ENCODE measurements at places on chromosomes 13 and 19.

GRCh38 chr13:106493533-106494220 lies 41.8 kb downstream of the EFNB2 start:
- DNase-seq: no peak

GRCh38 chr13:32811297-32811800 lies 204.9 kb upstream of the KL start:
- peak; percentile 41 for DNase-seq

GRCh38 chr13:89066868-89067466 lies 1395.8 kb downstream of the SLITRK5 start:
- no peak for DNase-seq

DNA sequence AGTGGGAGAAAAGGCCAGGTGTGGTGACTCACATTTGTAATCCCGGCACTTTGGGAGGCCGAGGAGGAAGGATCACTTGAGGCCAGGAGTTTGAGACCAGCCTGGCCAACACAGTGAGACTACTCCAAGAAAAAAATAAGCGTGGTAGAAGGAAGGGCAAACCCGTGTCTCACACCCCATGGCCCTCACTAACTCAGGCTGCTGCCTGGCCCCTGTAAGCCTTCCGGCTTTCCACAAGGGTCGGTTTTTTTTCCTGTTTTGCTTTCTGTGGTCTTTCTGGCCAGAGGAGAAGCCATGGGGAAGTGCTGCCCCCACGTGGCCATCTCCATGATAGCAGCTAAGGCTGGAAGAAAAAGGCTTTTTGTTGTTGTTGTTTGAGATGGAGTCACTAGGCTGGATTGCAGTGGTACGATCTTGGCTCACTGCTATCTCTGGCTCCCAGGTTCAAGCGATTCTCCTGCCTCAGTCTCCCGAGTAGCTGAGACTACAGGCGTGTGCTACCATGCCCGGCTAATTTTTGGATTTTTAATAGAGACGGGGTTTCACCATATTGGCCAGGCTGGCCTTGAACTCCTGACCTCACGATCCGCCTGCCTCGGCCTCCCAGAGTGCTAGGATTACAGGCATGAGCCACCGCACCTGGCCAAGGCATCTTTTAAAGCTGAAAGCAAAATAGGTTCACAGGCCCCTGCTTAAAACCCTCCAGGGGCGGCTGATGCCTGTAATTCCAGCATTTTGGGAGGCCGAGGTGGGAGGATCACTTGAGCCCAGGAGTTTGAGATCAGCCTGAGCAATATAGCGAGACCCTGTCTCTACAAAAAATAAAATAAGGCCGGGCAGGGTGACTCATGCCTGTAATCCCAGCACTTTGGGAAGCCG lies 7.5 kb upstream of the ARHGEF18 start:
- peak; percentile 84 for DNase-seq

- no peak for DNase-seq
Observed at GRCh38 chr13:38635030-38635429, 51.8 kb upstream of the FREM2 start.

DNA sequence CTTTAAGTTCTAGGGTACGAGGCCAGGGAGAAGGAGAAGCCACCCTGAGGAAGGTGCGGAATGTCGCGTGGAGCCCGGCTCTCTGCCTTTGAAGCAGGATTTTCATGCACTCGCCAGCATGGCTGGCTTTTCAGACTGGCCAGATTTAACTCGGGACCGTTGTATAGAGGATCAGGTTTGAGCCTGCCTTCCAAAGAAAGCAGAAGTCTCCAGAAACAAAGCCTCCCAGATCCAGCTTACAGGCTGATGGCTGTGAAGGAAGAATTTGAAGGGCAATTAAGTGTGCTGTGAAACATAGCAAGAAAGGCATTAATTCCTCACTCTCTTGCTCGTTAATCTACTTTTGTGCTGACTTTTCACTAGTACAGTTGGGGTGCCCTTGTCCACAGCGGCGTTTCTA lies 140.2 kb downstream of the SOX1 start:
- no peak for DNase-seq

DNA sequence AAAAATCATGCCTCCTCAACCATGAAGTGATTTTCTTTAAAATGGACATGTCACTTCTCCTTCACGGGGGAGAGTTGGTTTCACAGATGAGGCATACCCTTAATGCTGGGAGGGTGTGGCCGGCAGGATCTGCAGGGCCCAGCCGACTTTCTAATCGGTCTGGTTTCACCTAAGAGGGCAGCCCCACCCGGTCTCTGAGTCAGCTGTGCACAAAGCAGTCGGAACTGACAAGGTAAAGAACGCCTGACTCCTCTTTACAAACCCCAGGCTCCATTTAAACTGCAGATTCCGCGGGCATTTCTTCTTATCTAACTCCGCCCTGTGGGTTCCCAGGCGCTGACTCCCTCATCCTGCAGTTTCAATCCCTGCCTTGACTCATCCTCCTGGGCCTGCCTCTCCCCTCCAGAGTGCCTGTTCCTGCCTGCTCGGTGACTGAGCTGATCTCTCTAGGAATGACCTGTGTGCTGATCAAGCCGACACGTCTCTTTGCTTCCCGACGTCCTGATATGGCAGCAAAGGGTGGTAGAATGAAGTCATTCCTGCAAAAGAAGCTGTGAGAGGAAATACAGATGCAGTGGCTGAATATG lies 63.4 kb downstream of the EFNB2 start:
- no peak for DNase-seq

- no peak for DNase-seq
Observed at GRCh38 chr13:110237875-110238817, 68.8 kb downstream of the COL4A1 start.

GRCh38 chr13:114261328-114261965 lies 20.0 kb upstream of the UPF3A start:
- DNase-seq: no peak

DNA sequence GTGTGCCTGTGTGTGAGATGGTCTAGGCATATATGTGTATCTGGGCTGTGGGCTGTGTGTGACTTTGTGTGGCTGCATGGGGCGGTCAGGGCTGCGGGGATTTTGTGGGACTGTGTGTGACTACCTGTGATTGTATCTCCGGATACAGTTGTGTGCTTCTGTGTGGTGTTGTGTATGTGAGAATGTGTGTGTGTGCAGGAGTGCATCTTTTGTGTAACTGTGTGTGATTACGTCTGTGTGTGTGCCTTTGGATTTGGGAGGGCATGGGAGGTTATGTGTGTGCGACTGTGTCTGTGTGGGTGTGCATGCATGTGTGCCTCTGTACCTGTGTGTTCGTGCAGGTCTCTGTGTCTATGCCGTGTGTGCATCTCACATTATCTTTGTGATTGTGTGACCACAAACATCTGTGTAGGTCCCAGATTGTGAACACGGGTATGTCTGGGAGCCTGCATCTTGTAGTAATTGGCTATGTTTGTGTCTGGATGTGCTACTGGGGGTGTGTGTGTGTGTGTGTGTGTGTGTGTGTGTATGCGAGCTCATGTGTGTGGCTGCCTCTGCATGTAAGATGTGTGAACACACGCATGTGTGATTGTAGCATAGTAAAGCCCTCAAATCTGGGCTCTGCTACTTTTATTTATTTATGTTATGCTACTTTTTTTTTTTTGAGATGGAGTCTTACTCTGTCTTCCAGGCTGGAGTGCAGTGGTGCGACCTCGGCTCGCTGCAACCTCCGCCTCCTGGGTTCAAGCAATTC lies 7.6 kb downstream of the EHD2 start:
- peak; percentile 35 for DNase-seq

DNA sequence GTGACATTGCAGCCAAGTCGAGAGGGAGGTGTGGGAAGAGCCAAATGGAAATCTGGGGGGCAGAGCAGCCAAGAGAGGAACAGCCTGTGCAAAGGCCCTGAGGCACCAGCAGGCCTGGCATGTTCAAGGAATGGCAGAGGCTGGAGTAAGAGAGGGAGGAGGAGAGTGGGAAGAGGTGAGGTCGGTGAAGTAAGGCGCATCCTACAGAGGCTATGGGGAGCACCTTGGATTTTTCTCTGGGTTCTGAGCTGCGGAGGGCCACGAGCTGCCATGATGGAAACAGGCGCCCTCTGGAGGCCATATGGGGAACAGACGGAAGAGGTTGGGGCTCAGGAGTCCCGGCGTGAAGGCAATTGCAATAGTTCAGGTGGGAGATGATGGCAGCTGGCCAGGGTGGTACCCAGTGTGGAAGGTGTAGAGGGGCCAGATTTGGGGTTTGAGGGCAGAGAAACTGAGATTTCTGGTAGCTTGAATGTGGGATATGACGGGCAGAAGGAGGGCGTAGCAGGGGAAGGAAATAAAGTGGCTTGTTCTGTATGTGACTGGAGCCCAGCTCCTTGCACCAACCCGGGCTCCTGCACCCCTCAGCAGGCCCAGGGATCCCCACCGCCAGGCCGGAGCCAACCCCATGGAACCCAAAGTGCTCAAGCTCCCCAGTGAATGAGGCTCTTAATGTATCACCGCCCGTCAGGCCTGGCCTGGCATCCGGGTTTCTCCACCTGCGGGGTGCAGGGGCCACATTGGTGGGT lies 20.5 kb upstream of the STRN4 start:
- DNase-seq: no peak

GRCh38 chr13:31159306-31159705 lies 2.4 kb downstream of the HSPH1 start:
- DNase-seq: no peak

DNA sequence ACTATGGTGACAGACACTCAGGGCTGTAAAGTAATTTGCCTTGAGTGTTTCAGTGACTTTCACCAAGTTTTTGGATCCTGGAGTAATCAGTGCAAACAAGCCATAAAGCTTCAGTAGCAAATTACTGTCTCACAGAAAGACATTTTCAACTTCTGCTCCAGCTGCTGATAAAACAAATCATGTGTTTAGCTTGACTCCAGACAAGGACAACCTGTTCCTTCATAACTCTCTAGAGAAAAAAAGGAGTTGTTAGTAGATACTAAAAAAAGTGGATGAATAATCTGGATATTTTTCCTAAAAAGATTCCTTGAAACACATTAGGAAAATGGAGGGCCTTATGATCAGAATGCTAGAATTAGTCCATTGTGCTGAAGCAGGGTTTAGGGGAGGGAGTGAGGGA lies 9.4 kb downstream of the ARGLU1 start:
- DNase-seq: no peak

DNA sequence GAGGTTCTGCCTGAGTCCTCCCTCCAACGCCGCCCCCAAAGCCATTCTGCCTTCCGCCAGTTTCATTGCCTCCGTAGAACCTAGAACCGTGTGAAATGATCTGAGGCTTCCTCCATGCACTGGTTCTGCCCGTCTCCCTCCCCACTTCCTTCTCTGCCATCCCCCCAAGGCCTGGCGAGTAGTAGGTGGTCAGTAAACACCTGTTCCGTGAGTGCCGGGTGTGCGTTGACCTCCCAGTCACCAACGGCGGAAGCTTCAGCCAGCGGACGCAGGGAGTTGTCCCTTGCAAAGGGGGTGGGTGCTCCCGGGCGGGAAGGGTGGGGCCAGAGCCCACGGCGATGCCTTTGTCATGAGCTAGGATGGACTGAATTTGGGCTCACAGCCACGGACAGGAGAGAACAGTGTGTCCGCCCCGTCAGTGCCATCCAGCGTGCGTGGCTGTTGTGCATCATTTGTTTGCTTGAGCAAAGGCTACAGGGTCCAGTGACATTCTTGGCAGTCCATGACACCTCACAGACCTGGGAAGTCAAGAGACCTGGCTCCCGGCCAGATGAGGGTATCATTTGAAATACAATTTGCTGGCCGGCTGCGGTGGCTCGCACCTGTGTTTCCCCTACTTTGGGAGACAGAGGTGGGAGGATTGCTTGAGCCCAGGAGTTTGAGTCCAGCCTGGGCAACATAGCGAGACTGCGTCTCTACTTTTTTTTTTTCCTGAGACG lies 43.1 kb downstream of the NFIC start:
- no peak for DNase-seq

GRCh38 chr13:44337581-44337980 lies 36.0 kb upstream of the SERP2 start:
- no peak for DNase-seq

- peak; percentile 62 for DNase-seq
Observed at GRCh38 chr13:114110091-114110829, 22.2 kb downstream of the RASA3 start.

- peak; percentile 75 for DNase-seq
Observed at GRCh38 chr13:66835040-66835628, 395.0 kb downstream of the PCDH9 start.

- no peak for DNase-seq
Observed at GRCh38 chr13:111179908-111180760, 65.0 kb downstream of the ARHGEF7 start.

DNA sequence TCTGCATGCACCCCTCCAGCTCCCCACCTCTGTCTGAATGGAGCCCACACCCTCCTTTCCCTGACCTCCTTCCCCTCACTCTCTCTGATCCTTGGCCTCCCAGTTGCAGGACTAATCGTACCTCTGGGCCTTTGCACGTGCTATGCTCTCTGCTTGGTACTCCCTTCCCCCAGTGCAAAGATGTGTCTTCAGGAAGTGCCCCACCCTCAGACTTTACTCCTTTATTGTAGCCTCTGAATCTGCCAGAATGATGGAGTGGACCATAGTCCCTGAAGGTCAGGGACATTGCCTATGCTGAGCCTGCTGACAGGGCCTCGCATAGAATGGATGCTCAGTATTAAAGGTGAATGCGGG lies 1.3 kb upstream of the JUND start:
- DNase-seq: no peak

GRCh38 chr13:22703601-22704209 lies 477.1 kb upstream of the SGCG start:
- no peak for DNase-seq

DNA sequence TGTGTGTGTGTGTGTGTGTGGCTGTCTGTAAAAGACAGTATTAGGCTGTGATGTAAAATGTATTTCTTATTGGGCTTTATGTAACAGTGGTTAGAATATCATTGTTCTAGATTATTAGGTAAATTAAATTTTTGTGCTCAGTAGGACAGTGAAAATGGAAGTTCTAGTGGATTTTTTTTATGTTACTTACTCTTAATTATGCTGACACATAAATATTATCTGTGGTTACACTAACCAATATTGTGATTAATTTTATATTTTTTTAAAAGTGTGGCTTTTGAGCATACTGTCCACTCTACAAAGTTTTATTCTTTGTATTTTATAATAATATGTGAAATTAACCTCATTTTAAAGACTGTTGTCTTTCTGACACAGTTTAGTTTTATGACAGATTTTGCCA lies 80.5 kb downstream of the SCEL start:
- DNase-seq: no peak

GRCh38 chr13:96780105-96780504 lies 214.2 kb downstream of the OXGR1 start:
- no peak for DNase-seq

- DNase-seq: no peak
Observed at GRCh38 chr19:50669302-50670101, 20.3 kb downstream of the C19orf81 start.

- DNase-seq: no peak
Observed at GRCh38 chr19:38268539-38268938, 4.2 kb downstream of the SPINT2 start.

GRCh38 chr19:41705393-41706174 lies 2.8 kb upstream of the CEACAM5 start:
- no peak for DNase-seq

GRCh38 chr13:49113526-49114286 lies 106.4 kb upstream of the MLNR start:
- no peak for DNase-seq

GRCh38 chr19:8654591-8655339 lies 24.3 kb downstream of the NFILZ start:
- DNase-seq: peak; percentile 54

Measured in left hindlimb (tissue), 1 donor.